ENCODE measurements at places on chromosomes 2 and 18. TPM values are rescaled to one million over a fixed set of nuclear protein-coding genes. Genes with fewer than 3 reads are reported as not detected.

DNA sequence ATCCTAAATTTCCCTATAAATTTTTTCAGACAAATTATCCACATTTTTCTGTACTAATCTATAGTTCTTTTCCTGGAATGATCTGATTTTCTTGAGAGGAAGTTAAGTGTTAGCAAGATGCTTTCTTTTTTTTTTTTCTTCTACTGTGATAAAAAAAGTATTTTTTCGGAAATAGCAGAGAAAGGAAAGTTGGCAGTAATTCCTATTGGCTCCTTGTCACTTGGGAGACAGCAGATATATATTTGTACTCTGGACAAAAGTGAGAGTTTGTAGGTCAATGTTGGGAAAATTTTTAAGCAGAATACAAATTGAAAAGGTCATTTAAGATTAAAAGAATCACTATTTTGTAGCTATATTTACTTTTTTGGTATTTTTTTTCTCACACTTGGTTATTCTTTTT lies 635.7 kb upstream of the NRXN1 start:
- DNase-seq: no peak

DUSP19 gene
- 5.2 TPM for polyA plus RNA-seq

RGPD4 gene
- polyA plus RNA-seq: not detected

GRCh38 chr18:63143330-63143771 lies 176.2 kb downstream of the BCL2 start:
- DNase-seq: no peak

WDR33 gene
- 37.4 TPM for polyA plus RNA-seq

- DNase-seq: no peak
Observed at GRCh38 chr2:45649462-45649857, 2.0 kb upstream of the PRKCE start.

- DNase-seq: no peak
Observed at GRCh38 chr2:191574232-191574631, 103.7 kb upstream of the NABP1 start.

RAB17 gene
- 0.38 TPM for polyA plus RNA-seq

DNA sequence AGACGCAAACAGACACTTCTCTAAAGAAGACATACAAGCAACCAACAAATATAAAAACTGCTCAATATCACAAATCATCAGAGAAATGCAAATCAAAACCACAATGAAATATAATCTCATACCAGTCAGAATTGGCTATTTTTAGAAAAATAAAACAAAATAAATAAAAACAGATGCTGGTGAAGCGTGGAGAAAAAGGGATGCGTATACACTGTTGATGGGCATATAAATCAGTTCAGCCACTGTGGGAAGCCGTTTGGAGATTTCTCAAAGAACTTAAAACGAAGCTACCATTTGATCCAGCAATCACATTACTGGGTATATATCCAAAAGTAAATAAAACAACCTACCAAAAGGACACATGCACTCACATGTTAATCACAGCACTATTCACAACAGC lies 206.2 kb downstream of the HNMT start:
- DNase-seq: no peak

DNA sequence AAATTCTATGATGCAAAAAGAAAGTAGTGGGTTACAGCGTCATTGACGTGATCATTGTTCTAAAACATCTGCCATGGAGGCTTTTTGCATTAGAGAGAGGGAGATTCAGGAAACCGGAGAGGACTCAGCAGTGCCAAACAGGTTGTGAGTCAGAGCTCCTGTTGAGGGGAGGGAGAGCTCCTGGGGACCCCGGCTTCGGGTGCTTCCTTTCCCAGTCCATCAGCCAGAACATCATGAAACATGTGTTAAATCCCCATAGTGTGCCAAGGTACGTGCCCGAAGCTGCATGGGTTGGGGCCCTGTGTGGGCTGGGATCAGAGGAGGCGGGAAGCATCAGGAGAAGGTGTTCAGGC lies 791 bp upstream of the CYRIA start:
- no peak for DNase-seq

DNA sequence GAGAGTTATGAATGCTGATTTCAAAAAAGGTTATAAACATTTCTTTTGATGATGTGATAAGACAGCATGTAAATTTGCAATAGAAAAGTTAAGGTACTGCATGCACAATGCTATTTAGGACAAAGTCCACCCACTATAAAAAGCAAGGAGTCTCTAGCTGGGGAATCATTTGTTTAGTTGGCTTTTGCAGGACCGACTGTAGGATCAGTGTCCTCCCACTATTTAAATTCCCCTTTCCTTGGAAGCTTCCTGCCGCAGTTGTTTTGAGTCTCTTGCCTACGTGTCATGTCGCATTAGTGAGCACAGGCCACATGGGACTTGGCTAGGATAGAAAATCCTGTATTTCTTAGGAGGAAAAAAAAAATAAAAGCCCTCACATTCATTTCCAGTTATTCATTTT lies 13.1 kb downstream of the QPCT start:
- DNase-seq: no peak

ZNF396 gene
- polyA plus RNA-seq: 5.3 TPM

GRCh38 chr2:207352978-207353671 lies 176.6 kb upstream of the CREB1 start:
- DNase-seq: no peak

DNA sequence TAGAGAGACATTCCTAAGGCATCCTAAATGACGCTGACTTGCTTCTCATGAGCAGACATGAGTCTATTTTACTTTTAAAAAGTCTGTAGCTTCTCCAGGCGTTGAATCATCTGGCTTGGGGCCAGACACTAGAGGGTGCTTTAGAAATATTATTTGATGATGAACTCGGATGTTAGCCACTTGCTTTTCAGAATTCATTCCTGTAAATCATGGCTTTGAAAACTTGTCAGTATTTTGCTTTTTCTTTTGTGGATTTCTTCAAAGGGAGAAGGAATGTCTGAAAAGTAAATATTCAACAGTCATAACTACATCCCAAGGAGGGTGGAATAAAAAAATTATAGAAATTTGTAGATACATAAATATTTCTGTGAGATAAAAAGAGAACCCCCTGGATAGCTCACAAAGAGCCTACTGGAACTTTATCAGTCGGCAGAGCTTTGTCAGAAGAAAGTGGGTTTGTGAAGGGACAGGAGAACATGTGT lies 370.8 kb downstream of the OSR1 start:
- peak; percentile 69 for DNase-seq

DNA sequence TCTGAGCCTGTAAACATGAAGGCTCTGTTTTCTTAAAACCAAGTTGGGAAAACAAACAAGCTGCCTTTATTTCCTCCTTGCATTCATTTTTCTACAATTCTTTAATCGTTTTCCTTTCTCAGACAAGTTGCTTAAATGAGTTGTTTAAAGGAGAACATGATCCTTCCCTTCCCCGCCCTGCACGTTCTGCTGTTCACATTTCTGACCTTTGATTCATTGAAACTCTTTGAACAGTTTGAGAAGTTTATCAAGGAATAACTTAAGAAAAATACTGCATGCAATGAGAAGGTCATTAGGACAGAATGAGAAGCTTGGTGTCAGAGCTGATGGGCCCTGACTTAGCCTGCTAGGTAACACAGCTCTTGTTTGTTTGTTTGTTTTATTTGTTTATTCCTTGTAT lies 181.6 kb downstream of the PARD3B start:
- no peak for DNase-seq
